Left renal pelvis (tissue), 4 donors: ENCODE measurements at places on chromosomes 1 and 21. TPM values are rescaled to one million over a fixed set of nuclear protein-coding genes. Genes with fewer than 3 reads are reported as not detected.

The NEK2 gene
- polyA plus RNA-seq: 17.2 TPM

The AMPD1 gene
- polyA plus RNA-seq: not detected

- no peak for DNase-seq
Measured at GRCh38 chr1:179951383-179952144, 3.0 kb upstream of the CEP350 start.

The CD5L gene
- polyA plus RNA-seq: not detected

The EFNA1 gene
- polyA plus RNA-seq: 61.2 TPM

- DNase-seq: no peak
Measured at GRCh38 chr21:25175938-25176337, 431.3 kb downstream of the MRPL39 start.

DNA sequence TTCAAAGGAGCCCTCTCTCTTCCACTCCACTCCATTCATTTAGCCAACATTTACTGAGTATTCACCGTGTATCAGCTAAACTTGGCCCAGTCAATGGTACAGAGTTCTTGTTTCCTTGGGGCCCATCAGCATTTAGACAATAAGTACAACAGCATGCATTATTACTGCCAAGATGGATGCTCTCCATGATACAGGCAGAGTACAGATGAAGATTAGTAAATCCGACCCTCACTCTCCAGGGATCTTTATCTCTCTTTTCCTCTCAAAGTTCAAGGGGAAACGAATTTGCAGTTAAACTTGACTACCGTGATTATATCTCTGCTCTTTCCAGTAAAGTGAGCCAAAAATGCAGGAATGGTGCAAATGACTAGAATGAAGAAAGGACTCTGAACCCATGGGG is 184.6 kb upstream of the DUSP10 start:
- no peak for DNase-seq
